ENCODE measurements at places on chromosomes 4 and X.
A peak's percentile ranks its signal among the peaks of the same experiment; 100 is the strongest.

DNA sequence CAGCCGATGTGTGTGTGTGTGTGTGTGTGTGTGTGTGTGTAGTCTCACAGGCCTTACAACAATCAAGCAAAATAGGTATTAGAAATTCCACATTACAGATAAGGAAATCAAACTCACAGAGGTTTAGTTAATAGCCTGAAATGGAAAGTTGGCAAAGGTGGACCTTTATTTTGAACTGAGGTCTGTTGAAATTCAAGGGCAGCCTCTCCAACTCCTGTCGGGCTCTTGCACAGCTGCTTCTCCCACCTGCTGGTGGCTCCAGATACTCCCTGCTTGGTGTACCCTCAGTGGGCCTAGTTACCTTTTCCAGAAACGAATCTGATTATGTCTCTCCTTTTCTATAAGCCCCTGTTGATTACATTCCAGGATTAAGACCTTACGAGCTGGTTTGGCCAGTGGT, 195.9 kb downstream of the MGST2 start:
- no peak for DNase-seq

GRCh38 chr4:88276952-88277710, 7.2 kb downstream of the PPM1K start:
- no peak for DNase-seq

DNA sequence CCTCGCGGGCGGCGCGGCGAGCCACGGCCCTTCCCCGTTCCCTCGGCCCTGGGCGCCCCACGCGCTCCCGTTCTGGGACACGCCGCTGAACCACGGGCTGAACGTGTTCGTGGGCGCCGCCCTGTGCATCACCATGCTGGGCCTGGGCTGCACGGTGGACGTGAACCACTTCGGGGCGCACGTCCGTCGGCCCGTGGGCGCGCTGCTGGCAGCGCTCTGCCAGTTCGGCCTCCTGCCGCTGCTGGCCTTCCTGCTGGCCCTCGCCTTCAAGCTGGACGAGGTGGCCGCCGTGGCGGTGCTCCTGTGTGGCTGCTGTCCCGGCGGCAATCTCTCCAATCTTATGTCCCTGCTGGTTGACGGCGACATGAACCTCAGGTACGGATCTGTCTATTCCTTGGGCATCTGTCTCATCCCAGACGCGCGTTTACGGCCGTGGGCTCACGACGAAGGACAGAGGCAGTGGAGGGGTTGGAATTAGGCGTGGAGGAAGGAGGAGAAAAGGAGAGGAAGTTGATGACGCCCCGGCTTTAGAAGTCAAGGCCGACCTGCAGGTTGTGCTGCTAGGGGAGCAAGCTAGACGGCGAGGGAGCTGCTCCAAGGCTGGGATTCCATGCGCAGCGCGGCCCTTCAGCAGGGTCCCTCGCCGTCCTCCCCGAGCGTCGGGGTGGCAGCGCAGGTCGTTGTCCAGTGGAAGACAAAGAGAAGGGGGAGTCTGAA, 792 bp downstream of the SLC10A4 start:
- DNase-seq, result peak; percentile 37

GRCh38 chr4:99529956-99530355, 19.1 kb downstream of the C4orf17 start:
- DNase-seq, result no peak

- peak; percentile 47 for DNase-seq
These were observed 131.6 kb downstream of the HMX1 start for GRCh38 chr4:8739820-8740665.

- DNase-seq, result peak; percentile 13
These were observed 164.6 kb downstream of the BANK1 start for GRCh38 chr4:101954975-101955678.

- peak; percentile 44 for DNase-seq
These were observed 227.0 kb downstream of the DKK2 start for GRCh38 chr4:106809076-106809475.

DNA sequence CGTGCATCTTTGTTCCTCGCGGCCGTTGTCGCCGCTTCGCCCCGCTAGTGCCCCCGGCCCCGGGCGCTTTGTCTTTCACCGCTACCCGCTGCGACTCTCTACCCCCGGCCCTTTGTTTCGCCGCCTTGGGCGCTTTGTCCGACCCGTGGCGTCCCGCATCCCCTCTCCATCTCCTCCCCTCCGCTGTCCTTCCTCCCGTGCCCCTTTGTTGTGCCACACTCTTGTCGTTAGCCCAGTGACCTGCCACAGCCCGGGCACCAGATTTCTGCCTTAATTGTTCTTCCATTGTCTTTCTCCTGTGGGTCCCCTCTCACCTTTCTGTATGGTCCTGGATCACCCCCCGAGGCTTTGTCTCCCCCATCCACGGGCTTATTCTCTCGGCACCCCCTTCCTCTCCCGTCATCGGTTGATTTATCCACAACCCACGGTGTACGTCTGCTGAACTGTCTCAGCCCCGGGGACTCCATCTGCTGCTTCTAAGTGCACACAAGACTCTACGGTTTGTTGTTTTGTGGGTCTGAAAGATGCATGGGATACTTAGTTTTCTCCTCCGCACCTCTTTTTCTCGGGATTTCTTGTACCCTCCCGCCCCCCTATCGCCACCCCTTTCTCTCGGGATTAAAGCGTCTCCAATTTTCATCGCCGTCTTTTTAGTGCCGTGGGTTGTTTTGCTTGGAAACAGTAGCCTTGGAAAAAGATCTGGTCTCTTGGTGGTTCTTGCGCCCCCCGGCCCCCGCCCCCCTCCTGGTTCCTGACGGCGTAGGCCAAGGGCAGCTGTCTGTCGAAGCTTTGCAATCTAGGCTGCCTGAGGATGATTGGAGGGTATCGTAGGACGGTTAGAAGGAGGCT, 783 bp downstream of the RBPJ start:
- peak; percentile 26 for DNase-seq

DNA sequence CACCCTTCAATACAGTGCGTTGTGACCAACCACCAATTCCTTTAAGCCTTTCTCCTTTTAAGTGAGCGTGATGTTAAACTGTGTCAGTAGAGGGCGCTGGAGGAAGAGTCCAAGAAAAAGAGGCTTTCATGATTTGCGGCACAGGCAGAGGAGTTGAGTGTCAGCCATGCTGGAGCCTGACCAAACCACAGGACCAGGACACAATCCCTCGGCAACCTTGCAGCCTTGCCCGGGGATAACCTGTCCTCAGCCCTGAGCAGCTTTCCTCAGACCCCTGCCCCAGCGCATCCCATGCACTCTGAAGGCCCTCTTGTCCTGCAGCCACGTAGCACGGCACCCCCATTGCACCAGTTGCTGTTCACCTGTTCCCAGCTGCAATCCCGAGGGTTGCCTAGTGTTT, 53.5 kb upstream of the SMIM31 start:
- DNase-seq, result peak; percentile 4

DNA sequence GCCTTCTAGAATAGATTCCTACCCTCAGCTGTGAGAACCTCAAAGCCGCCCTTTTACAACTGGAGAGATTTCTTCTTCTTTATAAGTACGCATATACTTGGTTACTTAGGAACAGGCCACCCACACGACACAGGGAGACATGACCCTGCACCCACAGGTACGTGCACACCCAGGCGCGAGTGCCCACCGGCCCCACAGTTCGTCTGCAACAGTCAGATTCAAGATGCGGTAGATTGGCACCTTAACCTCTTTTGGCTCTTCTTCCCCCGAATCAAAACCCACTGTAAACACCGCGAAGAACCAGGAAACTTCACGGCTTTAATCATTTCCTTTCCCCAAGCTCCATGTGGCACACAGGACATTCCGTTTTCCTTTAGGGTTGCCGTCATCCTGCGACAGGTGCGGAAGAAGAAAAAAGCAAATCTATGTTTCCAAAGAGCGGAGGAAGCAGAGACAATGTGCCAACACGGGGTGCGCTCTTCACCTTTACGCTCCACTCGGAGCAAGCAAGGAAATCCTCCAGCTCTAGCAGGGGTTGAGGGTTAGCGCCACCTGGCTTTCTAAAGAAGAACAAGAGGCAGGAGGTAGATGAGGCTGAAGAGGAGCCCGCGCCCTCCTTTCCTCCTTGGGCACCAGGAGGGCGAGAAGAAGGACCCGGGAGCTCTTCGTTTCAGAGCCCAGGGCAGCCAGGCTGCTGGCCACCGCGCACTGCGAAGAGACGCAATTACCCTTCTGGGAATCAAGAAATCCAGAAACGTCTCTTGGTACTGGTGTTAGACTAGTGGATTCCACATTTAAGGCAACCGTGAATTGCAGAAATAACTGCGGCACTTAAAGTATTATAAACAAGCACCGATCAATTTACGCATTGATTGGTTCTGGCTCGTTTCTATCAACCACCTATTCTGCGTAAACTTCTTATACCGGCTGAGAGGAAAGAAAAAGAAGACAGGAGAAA, 35.7 kb downstream of the HAND2 start:
- DNase-seq, result no peak

DNA sequence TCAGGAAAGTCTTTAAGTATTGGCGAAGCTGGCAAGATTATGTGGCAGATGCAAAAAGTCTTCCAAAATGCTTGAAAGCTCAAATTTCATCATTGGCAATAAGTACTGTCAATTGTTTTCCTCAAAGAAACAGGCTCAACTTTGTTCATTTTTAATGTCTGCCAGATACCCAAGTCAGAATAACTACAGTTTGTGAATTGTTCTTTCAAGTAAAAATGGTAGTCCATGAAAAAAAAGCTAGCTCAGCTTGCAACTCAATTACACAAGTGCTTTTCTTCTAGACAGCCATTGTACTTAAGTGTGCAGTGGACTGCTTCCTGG, 70.5 kb downstream of the AFF1 start:
- no peak for DNase-seq

DNA sequence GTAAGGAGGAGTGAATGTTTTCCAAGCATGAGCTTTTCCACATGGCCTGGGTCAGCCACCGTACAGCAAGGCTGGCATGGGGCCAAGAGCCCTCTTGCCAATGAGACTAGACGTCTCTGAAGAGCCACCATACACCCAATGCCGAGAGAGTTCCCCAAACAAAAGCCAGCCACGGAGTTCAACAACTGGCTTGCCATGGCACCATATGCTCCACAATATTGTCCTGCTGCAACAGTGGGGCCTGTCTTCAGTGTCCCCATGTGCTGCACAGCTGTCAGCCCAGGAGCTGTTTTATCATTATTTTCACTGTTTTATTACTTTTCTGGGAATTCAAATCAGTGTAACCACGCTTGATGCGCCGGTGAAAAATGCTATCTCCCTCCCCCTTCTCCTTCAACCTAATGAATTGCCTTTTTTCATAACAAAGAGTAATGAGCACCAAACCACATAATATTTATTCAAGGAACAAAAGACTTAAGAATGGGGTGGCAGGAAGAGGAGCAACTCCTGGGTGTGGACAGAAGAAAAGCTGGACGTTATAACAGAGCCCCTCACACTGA, 18.4 kb downstream of the MAML3 start:
- peak; percentile 87 for DNase-seq

- DNase-seq, result no peak
These were observed 366.3 kb upstream of the CXorf51A start for GRCh38 chrX:147180886-147181285.

GRCh38 chr4:162909952-162910351, 256.7 kb downstream of the NAF1 start:
- no peak for DNase-seq

GRCh38 chr4:23631255-23631950, 258.4 kb downstream of the PPARGC1A start:
- no peak for DNase-seq

DNA sequence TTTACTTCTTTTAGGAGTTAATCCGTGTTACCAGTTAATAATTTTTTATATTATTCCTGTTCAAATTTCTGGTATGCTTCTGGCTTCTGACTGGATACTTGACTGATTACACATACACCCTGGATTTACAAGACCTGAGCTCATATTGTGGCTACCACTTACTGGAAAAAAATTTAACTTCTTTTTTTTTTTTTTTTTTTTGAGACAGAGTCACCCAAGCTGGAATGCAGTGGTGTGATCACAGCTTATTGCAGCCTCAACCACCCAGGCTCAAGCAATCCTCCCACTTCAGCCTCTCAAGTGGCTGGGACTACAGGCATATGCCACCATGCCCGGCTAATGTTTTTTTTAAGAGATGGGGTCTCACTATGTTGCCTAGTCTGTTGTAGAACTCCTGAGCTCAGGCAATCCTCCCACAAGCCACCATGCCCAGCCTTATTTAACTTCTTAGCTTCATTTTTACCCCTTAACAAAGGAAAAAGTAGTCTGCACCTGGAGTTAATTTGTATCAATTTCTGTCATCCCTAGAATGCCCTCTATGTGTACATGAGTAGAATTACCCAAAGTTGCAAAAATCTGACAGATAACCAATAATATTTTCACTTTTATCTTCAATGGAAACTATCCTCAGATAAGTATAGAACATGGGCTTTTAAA, 50.3 kb downstream of the TMEM165 start:
- no peak for DNase-seq

GRCh38 chrX:104189837-104190236, 23.6 kb downstream of the FAM199X start:
- no peak for DNase-seq

DNA sequence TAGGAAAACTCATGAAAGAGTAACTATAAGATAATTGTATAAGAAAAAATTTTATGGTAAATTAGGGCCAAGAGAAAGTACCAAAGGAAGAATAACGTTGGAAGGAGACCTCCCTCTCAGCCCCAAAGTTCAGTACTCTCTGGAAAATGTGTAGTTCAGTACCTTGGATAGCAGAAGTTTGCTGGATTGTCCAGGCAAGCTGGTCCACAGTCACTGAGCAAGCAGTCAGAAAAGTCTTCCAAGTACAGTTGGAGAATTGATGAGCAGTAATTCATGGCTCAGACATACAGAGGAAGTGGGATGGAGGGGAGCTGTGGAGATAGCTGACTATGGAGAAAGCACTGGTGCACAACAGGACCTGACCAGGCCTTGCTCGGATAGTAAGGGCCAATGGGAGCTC, 598.2 kb upstream of the NDST4 start:
- no peak for DNase-seq

DNA sequence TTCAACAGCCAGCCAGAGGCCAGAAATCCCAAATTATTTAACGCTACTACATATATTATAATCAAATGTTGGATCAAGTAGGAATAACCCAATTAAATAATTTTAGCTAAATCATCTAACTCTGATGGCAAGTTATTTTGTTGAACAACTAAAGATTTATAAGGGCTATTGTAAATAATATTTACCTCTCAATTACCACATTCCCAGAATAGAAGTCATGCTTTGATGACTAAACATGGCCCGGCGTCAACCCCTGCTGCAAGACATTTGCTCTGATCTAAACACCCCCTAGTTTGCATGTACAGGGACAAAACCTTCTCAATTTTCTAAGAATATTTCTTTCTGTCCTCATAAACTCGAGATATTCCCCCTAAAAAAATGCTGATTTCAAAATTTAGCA, 14.2 kb downstream of the VEGFC start:
- no peak for DNase-seq

All from SK-N-DZ (cell line).